ENCODE measurements at places on chromosomes 3 and 15. TPM values are rescaled to one million over a fixed set of nuclear protein-coding genes. Genes with fewer than 3 reads are reported as not detected.

CCR2 gene
- total RNA-seq, result not detected

P2RY14 gene
- not detected for total RNA-seq

MAPKBP1 gene
- 12.3 TPM for total RNA-seq

FANCD2OS gene
- not detected for total RNA-seq

ISLR2 gene
- not detected for total RNA-seq

UBE2E2 gene
- total RNA-seq, result 31.9 TPM

THBS1 gene
- total RNA-seq, result 7,697 TPM

- no peak for DNase-seq
Observed at GRCh38 chr3:118577055-118577777, 457.4 kb downstream of the IGSF11 start.

DNA sequence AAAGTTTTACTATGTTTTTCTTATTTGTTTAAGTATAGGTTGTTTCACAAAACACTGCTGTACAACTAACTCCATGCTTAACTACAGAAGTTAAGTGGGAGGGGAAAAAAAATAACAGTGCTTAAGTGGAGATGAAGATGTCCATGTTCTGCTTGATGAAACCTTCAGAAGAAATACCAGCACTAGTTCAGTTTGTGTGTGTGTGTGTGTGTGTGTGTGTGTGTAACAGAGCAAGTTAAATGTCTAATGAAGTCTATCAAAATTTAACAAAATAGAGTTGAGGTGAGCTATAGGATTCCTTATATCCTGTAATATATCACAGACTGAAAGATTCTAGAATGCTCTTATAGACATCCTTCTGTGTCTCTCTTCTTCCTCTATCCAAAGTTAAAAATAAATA lies 44.1 kb upstream of the CBLB start:
- no peak for DNase-seq

DNA sequence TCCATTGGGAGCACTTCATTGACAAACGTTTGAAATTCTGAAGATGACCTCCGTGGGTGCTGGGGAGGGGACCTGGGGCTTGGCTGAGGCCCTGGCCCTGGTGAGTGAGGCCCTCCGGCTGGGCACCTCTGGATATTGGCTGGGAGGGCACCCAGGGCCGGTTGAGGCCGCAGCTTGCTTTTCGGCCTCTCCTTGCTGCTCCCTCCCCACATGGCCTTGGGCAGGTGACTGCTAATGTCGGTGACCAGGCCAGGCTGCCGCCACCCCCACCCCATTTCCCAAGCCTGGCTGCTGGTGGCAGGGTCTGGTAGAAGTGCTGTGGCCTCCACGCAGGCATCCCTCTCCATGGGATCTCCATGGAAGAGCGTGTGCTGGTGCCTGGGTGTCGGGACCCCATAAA lies 39.5 kb downstream of the TM2D3 start:
- DNase-seq, result no peak

GRCh38 chr3:32148351-32148750 lies 41.9 kb downstream of the GPD1L start:
- no peak for DNase-seq

DNA sequence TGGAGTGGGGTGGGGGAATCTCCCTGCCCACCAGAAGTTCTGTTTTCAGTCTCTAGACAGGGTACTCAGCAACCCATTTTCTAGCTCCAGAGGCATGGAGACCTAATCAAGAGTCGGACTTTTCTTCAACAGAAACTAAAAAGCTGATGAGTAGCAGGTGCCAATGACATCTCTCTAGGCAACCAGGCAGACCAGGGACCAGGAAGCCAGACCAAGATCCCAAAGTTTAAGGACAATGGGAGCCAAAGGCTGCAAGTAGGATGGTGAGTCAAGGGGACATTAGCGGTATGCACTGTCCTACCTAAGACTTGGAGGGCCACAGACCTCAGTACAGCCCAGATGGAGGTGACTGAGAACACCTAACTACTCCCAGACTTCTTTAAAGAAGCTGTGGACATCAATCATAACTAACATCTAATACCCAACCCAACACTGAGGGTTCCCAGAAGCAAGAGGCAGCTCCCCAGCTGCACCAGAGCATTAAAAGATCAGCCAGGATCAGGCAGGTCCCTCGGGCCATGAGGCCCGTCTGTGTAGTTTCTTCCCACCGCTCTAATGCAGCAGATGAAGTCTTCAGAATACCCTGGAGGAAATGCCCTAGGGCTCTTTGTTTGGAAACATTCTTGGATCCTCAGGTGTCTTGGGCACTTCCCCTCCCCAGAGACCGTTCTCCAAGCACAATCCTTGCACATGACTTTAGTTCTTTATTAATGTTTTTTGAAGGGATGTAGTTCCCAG lies 979 bp downstream of the CCDC71 start:
- DNase-seq, result peak; percentile 32

GRCh38 chr3:149258298-149258697 lies 36.7 kb upstream of the CP start:
- DNase-seq, result no peak

DNA sequence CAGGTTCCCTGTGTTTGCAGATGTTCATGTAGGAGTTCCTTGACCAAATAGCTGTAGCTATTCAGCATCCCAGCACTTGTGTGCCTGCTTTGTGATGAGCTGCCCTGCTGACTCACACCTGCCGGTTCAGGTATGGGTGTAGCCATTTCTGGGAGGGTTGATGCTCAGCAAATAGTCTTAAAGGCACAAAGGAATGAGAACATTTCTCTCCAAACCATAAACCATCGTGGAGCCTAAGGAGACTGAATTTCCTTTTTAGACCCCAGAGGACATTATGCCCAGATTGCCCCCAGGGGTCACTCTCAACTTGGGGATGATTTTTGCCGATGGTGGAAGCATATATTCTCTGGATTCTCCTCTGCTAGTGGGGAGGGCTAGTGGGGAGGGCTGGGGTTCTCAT lies 80.6 kb downstream of the ADAMTSL3 start:
- DNase-seq, result peak; percentile 3

DNA sequence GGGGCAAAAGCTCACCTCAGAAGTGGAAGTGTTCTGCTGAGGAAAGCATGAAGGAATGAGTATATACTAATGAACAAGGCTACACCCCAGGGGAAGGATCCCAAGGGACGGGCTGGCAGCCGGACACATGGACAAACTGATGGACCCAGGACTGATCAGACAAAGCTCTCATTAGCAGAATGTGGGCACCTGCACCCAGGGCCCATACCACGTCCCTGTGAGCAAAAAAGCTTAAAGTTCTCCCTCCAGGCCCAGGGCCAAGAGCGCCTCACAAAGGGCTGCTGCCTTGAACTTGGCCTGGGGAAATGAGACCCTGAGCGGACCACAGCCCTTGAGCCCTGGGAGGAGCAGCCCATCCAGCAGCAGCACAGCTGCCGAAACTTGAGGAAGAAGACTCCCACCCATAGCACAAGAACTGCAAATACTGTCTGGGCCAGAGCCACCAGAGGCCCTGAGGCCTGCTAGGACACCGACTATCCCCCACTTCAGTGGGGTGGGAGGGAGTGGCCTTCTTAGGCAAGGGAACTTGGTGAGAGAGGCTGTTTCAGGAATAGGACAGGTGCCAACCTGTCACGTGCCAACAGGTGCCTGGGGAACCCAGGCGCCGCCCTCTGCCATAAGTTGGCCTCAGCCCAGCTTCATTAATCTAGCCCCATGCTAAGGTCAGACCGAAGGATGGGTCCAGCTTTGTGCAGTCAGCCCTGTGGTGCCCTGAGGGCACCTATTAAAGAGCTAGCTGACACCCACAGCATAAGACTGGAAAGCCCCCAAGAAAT lies 2.3 kb upstream of the GMPPB start:
- no peak for DNase-seq

GRCh38 chr3:34178415-34178814 lies 380.0 kb downstream of the PDCD6IP start:
- peak; percentile 4 for DNase-seq

GRCh38 chr15:85318048-85318731 lies 62.2 kb upstream of the AKAP13 start:
- DNase-seq, result peak; percentile 89

- no peak for DNase-seq
Observed at GRCh38 chr15:92168066-92168683, 225.5 kb upstream of the ST8SIA2 start.

- DNase-seq, result no peak
Observed at GRCh38 chr15:68224546-68225250, 4.8 kb downstream of the CLN6 start.

DNA sequence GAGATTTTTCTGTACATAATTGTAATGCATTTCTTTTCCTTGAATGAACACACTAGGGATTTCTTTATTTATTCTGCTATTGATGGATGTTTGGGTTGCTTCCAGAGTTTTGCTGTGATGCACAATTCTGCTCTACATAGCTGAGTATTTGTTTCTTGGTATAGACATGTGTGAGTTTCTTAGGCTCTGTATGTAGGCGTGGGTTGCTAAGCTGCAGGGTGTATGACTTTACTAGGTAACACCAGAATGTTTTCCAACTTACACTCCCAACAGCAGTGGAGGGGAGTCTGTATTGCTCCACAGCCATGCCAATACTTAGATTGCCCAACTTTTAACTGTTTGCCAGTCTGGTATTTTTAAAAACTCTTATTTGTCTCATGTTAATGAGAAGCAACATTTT lies 155.5 kb upstream of the TNIK start:
- peak; percentile 64 for DNase-seq

DNA sequence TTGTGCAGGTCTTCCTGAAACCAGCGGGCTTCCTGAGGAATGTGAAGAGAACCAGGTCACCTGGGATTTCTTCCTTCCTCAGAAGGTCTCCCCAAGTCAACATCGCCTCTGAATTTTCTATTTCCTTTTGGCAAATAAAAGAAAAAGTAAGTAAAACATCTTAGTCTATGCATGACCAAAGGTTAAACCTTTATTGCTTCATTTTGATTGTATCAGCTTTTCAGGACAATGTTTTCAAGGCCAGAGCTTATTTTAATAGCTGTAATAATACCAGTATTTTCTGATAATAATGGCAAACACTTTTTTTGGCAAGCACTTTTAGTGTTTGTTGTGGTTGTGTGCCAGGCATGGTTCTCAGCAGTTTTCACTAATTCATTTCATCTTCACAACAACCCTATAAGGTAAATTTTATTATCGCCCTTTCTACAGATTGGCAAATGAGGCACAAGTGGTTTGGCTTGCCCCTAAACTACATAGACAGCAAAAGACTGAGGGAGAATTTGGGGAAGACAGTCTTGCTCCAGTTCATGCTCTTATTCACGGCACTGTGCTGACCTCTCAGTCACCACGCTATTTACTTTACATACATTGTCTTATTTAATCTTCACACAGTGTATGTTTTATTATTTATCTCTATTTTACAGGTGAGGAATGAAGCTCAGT lies 110.4 kb downstream of the RPL22L1 start:
- no peak for DNase-seq

DNA sequence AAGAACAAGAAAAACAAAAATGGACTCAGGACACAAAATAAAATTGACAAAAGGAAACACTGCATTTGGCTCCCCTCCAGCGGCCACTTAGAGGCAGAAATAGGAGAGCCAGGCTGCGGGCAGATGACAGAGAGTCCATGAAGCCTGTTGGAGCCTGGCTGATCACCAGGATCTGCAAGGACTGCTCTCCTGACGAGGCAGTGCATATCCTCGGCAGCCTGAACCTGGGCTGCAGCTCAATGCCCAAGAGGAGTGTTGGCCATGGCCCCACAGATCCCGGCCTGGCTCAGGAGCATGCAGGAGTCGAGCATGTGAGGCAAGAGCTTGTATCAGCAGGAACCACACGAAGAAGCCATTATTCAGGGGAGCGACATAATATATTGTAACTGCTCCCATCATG lies 199.8 kb downstream of the STT3B start:
- DNase-seq, result no peak

GRCh38 chr3:136928240-136928639 lies 29.5 kb upstream of the IL20RB start:
- DNase-seq, result no peak

- no peak for DNase-seq
Observed at GRCh38 chr15:90360746-90361145, 8.7 kb downstream of the ZNF774 start.

DNA sequence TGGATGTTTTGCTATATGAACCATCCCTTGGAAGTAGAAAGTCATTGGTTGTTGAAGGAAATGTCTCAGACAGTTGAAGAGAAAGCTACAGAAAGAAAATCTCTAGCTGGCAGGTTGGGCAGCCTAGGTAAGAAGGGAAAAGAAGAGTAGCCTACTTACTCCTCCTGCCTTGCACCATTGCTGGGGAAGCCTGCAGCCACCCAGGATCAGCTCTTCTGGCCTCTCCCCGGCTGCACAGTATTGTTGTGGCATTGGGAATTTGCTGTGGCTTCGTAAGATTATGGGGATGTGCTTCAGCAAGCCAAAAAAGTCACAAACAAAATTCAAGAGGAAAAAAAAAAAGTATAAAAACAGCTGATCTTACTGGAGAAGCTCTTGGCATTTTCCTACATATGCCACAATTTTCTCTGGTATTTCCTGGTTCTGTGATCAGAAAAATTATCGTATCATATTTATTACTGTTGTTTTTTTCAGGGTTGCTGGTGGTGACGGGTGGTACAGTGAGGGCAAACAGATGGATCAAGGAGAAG lies 154.2 kb downstream of the TIGIT start:
- DNase-seq, result no peak

- peak; percentile 65 for DNase-seq
Observed at GRCh38 chr15:89472785-89473256, 23.6 kb downstream of the RHCG start.

DNA sequence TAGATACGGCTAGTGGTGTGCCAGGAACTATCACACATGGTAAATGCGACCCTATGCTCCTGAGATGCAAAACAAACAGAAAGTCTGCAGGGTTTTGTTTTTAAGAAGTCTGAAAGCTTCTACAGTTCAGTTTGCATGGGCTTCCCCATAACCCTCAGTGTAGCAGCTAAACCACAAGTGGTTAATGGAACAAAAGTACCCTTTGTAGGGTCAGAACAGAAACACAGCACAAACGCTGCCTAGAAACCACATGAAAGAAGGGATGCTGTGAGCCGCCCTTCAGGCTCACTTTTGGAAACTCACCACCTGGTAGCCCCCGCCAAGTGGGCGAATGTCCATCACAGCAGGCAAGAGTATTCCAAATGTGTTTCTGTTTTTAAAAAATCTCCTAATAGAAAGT lies 46.2 kb downstream of the CTDSPL start:
- no peak for DNase-seq

DNA sequence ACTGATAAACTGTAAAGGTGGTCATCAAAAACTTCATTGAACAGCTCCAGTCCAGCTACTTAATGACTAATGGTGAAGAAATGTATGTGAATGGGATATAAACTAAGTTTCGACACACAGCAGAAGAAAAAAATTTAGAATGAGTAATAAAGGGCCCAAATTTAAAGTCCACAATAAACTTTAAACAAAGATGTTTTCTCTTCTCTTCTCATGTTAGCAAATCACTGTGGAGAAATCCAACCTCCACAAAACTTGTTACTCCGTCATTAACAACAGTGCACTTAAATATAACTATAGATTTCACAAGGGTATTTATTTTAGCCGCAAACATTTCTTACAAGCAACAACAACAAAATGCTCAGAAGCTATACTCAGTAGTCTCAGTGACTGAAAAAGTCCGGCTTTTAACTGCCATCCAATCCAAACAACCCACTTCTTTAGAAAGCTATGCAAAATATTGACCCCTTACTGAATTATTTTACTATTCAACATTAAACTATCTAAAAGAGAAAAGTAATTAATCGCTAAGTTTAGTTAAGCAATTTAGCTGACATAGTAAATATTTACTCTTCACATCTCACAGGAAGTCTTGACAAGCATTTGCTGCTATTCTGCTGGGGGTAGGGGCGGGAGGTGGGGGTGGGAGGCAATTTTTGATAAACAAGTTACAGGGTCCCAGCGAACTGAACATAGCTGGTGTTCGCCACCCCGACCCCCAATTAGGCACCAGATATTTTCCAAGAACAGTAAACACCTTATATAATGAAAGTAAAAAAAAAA lies 2.4 kb downstream of the IGF2BP2 start:
- DNase-seq, result peak; percentile 84
